Daoy (cell line): ENCODE measurements at places on chromosomes 4 and X. TPM values are rescaled to one million over a fixed set of nuclear protein-coding genes. Genes with fewer than 3 reads are reported as not detected.

DNA sequence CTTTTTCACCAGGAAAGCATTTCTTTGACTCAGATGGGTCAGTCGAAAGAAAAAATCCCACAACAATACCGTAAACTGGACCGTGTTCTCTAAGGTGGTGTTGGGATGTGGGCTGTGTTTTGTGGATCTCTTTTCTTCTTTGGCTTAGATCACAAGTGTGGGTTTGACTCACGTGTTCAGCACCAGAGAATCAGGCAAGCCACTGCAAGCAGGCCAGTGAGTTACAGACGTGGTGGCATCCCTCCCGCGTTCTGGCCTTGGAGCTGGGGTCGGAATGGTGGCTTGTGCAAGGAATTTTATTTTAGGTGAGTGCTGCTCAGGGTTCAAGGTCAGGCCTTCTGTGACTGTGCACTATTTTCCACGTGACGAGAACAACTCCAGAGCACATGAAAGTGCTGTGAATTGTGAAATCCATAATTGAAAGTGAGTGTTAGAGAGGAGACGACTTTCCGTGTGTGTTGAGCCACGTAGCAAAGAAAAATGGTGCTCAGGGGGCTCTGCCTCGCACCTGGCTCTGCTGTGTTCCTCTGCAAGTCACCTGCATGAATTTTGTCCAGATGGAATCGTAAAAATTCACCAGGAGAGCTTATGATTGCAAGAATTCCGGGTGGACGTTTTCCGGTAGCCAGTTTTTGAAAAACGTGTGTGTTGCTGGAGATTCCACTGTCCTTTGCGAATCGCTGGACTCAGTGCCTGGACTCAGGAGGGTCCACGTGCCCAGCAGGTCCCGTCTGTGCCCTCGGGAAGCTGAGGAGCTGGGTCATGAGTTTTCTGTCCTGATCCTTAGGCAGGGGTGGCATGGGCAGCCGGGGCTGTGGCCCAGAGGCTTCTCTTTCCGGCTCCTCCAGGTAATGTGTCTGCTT lies 33.6 kb upstream of the HGFAC start:
- no peak for DNase-seq

- DNase-seq: no peak
Observed at GRCh38 chrX:71955530-71956120, 45.0 kb downstream of the NHSL2 start.

GRCh38 chr4:77147079-77147782 lies 9.8 kb upstream of the CCNG2 start:
- DNase-seq: no peak

DNA sequence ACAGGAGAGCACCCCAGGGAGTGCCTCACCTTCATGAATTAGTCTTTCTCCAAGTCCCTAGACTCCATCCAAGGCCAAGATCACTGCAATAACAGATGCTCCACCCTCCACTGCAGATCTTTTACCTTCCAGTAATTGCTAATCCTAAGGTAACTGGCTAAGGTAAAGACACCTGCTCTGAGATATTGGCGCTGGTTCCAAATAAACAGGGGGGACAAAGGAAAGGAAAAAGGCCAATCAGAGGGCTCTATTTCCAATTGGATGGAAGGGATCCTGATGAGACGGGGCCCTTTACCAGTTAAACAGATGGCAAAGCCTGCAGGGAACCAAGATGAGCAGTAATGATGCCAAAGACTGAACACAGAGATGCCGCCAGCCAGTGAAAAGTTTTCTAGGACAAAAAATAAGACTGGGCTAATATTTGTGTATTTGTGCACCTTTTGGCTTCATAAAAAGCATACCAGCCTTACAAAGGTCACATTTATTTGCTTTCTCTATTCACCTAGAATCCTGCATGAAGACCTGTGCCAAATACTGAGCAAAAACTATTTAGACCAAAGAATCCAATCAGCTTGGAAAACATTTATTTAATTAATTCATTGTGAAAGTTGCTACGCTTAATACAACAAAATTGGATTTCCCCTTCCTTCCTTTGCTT lies 148.5 kb downstream of the PPP3CA start:
- no peak for DNase-seq

The LNX1 gene
- 2.5 and 10.2 TPM in 2 replicates for total RNA-seq

GRCh38 chrX:3124031-3124430 lies 82.8 kb downstream of the ARSF start:
- no peak for DNase-seq
